ENCODE measurements at places on chromosomes 4 and X.

DNA sequence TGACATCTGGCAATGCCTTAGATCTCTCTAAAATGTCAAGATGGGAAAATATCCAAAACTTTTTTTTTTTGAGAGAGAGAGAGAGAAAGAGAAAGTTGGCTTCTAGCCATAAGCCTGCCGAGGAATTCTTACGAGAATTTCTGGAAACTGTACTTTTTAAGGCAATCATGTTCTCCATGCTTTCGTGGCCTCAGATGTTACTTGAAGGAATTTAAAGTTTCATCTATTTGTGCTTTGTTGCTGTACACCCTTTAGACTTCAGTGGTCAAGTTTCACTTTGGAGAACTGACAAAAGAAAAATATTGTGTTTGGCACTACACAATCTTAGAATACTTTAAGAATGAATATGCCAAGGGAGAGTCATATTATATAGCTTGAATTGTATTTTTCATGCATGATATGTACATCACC is 53.9 kb downstream of the FAT4 start:
- DNase-seq, result no peak

DNA sequence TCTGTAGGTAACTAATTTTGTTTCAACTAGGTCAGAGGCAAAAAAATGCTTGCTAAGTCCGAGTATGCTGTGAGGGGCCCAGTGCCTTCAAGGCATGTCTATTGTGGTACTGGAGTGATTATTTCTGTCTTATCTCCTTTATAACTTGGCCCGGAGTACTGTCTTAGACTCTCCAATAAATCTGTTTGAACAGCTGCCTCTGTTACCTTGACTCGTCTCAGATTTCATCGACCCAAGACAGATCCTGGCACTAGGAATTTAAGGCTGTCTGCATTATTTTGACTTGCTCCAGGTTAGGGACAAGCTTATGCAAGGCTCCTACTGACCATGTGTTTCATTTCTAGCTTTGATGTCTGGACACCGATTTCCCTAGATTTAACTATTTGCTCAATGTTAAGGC is 41.1 kb upstream of the NKAP start:
- DNase-seq, result no peak

- no peak for DNase-seq
These were observed 1389.4 kb downstream of the C4orf33 start for GRCh38 chr4:130485371-130485770.

- no peak for DNase-seq
These were observed 136.2 kb downstream of the SMIM20 start for GRCh38 chr4:26050212-26050643.

DNA sequence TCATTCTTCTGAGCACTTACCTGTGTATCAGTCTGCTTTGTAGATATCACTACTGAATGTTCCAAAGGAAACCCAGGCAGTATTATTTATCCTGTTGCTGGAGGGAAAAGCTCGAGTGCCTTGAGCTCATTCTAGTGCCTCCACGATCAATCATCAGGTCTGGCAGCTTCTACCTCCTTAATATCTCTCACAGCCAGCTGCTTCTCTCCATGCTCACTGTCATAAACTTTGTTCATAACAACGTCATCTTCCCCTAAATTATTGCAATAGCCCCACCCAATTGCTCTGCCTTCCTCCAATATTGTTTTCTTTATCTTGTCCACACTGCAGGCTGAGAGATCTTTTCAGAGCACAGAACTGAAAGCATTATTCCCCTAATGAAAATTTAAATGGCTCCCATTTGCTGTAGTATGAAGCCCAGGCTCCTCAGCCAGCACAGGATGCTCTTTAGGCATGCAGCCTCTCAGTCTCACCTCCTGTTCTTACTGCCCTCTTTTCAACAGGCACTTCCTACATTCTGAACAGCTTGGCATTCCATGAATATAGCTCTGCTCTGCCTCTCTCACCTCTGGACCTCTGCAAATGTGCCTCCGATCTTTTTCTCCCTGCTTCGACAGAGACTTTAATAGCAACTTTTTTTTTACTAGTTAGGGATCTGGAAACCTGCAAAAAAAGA is 504.2 kb upstream of the IGFBP7 start:
- no peak for DNase-seq

GRCh38 chr4:186727977-186728519 is 4.4 kb upstream of the FAT1 start:
- DNase-seq, result no peak

- no peak for DNase-seq
These were observed 348.4 kb downstream of the FBXO8 start for GRCh38 chr4:173934933-173935620.

- DNase-seq, result no peak
These were observed 80.3 kb downstream of the SYTL5 start for GRCh38 chrX:38086451-38087215.

DNA sequence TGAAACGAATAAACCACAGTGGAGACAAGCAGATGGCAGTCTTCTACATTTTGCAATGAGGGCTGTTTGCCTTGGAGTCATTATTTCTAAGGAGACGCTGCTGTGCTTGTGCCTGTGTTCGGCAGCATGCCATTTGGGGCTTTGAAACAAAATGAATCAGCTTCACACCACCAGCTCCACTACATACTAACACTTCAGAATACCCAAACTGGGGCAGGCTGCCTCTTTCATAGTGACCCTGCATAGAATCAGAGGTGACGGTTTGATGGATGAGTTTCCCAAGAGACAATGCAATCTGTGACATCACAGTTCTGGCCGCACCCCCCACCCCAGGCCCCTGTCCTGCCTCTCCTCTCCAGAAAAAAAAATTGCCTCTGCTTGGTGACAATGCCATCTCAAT is 57.1 kb upstream of the MID1 start:
- DNase-seq, result no peak

GRCh38 chr4:70667740-70668535 is 1.6 kb upstream of the JCHAIN start:
- DNase-seq, result no peak

GRCh38 chr4:38343608-38344007 is 320.4 kb upstream of the KLF3 start:
- no peak for DNase-seq

DNA sequence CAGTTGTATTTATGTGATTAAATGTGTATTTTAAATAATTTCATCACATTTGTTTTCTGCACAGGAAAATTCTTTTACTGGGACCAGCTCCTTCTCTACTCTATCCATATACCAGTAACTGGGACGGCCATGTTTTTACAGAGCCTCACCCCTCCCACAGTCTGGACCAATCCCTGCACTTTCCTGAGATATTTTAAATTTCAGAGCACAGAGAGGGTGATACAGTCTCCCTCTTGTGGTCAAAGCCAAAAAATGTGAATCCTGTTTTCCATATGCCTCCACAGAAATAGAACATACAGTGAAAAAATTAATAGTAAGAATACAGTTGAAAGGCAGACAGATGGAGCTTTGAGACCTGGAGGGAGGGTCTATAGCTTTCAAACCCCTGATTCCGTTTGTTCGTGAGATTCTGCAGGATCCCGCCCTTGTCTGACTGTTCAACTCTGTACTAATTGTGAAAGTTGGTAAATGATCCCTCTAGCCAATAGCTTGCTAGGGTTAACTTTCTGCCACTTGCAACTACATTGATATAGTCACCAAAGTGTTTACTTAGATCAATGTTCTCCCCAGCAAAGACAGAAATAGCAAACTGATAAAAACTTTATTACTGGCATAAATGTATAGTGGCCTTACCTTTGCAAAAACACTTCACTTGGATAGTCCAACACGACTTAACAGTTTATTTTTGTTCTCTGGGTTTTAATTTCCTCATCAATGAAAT is 172.2 kb downstream of the PPARGC1A start:
- DNase-seq, result peak; percentile 59

DNA sequence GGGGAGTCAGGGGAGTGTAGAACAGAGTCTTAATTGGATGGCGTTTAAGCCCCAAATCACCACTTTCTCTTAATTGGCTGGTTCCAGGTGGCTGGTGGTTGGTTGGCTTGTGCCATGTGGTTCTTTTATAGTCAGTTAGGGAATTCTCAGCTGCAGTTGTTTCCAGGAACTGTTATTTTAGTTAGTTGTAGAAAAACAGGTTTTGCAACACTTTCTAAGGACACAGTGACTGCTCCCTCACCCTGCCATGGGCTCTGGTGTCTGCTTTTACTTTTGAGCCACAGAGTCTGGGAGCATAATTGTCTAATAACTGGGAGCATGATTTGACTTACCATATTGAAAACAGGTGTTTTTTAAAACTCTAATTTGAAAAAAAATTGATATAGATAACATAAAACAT is 75.8 kb upstream of the PCDH18 start:
- DNase-seq, result no peak

DNA sequence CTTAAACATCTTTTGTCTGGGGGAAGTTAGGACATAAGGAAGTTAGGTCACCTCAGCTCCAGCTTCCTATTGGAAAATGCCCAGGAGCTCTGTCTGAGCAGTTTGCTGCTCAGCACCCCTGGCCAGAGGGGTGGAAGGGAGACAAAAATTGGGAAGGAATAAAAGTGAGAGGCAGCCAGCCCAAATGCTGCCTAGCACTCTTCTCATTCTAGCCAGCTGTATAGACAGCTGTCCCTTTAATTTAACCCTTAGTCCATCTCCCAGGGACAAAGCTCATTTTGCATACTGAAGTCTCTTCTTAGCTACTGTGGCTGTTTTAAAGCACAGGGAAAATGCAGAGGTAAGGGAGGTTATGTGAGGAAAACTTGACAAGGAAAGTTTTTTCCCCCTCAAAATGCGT is 89.5 kb upstream of the CITED1 start:
- no peak for DNase-seq

- DNase-seq, result no peak
These were observed 36.9 kb upstream of the MED14 start for GRCh38 chrX:40772290-40772689.

- no peak for DNase-seq
These were observed 238.2 kb upstream of the MAD2L1 start for GRCh38 chr4:120304801-120305200.

- DNase-seq, result no peak
These were observed 3.8 kb downstream of the ANKRD50 start for GRCh38 chr4:124708517-124709300.

DNA sequence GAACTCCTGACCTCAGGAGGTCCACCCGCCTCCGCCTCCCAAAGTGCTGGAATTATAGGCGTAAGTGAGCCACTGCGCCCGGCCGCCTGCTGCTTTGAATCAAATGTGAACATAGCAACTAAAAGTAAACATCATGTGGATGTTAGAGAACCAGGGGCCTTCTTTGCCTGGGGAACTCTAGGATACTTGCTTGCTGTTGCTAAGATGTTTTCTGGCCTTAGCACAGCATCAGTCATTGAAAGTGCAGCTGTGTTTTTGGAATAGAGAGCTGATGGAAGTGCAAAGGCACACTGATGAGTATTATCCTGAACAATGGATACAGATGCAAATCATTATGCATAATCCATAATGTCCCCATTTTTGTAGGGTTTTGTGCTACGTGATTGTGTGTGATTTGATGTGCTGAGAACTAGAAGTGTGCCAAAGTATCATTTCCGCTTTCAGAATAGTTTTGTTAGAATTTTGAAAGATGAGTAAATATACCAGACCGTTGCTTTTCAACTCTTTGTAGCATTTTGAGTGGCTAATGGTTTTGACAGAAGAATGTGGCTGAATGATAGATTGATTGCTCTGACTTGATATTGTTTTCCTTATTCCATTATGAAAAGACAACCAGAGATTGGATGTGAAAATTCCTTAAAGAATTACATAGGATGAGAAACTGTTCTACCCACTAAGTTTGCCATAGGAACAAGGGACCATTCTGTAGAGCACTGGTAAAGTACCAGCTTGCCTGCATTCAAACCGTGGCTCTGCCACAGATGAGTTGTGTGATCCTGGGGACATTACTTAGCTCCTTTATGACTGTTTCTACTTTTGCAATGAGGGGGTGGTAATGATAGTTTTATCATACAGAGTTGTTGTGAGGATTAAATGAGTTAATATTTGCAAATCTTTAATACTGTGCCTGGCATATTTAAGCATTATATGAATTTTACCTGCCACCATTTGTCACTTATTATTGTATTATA is 74.7 kb downstream of the REPS2 start:
- no peak for DNase-seq

- DNase-seq, result no peak
These were observed 352.6 kb downstream of the NR3C2 start for GRCh38 chr4:148089624-148090023.

DNA sequence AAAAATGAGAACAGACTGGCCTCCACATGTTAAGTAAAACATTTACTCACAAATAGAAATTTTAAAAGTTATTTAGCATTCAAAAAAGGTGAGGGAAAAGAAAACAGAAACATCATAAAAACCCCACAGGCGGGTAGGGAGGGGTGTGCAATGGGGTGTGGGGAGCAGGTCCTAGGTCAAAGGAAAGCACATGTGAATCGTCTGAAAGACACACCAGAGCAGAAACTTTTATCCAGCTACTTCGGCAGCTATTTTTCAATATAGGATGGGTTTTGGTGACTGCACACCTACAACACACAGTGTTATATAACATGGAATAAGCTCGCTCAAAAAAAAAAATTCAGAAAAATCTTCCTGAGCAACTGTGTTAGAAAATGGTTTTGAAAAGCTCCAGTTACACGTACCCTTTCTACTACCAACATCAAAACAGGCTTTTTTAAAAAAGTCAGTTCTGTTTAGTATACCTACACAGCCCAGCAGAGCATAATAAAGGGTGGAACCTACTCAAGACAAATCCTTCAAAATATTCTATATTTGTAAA is 1.6 kb downstream of the OTUD4 start:
- no peak for DNase-seq

DNA sequence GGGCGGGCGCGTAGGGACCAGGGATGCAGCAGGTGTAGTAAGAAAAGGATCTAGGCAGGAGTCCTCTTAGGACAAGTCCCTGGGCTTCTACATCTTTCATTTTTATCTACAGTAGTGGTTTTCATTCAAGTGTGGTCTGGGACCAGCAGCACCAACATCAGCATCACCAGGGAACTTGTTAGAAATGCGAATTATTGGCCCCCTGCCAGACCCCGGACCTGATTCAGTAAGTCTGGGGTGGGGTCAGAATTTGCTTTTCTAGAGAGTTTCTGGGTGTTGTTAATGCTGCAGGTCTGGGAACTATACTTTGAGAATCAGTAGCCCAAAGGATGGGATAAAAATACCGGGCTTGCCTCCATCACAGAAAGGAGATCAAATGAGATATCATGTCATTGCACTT is 1.3 kb upstream of the PCYT1B start:
- no peak for DNase-seq

DNA sequence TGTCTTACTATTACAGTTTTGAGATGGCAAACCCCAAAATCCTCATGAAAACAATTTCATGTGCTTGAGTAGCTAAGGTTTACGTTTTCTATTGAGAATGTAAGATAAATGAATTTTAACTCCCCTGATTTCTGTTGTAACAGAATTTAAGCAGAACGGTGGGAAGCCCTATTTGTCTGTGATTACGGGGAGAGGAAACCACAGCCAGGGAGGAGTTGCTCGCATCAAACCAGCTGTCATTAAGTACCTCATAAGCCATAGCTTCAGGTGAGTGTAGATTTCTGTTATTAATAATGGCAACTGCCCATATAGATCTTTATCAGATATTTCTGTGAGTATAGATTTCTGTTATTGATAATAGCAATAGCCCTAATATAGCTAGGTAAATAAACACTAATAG is 44.2 kb upstream of the RHOH start:
- DNase-seq, result no peak

DNA sequence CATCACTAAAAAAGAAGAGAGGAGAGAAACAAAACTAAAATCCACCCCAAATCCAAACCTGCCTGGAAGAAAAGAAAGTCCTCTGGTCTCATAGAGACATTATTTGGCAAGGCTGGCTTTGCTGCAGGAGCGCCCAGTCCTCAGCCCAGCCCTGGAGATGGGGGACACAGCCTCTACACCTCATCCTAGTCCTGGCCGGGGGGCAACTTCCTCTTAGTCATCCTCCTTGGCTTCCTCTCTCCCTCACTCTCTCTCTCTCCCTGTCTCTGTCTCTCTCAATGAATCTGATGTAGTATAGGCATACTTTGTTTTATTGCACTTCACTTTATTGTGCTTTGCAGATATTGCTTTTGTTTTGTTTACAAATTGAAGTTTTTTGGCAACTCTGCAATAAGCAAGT is 55.8 kb upstream of the MAGEB10 start:
- no peak for DNase-seq
